ENCODE measurements at places on chromosomes 2 and 18.
A peak's percentile ranks its signal among the peaks of the same experiment; 100 is the strongest.

GRCh38 chr2:212712466-212712865, 173.9 kb upstream of the ERBB4 start:
- DNase-seq = no peak

- no peak for DNase-seq
These were observed 15.4 kb upstream of the MSGN1 start for GRCh38 chr2:17800693-17801458.

DNA sequence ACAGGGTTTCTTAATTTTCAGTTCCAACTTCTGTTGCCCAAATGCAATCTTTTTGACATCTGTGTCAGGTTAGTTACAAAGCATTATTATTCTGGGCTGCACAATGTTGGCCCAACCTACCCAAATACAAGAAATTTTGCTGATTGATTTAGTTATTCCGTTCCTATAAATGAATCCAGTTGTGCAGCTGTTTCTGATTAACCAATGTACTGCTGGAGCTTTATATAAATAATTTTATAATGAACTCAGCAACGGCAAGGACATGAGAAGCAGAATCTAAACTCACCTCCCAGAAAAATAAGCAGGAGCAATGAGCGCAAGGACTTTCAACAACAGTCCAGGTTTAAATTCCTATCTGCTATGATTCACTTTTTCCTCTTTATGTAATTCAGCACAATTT, 76.3 kb upstream of the WIPF1 start:
- peak; percentile 37 for DNase-seq

DNA sequence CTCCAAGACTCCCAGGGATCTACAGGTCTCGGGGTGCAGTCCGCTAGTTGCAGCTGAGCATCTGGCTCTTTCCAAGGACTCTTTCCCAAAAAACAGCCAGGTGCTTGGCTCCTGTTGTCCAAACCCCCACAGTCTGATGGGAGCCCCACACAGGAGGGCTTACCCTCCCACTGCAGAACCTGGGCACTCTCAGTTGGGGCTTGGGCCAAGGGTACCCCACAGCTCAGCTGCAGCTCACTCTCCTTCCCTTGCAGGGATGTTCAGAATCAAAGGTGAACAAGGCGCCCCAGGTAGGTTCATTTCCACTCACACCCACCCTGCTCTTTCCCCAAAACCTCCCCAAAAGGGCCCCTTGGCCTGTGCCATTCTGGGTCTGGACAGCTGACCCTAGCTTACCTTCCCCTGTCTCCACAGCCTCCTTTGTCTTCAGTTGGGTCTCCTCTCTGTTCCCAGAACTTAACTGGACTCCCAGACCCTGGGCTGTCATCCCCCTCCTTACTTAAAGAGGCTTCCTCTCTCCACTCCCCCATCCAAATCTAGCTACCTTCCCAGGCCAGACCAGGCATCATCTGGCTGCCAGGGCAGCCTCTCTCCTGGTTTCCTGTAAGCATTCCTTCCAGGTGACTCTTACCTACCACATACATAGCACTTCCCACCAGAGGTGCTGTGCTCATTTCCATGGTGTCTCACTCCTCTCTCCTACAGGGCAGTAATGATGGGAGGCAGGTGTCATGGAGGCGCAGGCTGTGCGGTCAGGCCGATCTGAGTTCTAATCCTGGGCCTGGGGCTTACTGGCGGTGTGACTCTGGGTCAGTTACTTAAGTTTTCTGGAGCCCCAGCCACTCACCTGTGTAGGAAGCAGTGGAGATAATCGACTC, 29.5 kb downstream of the MARCO start:
- no peak for DNase-seq

- DNase-seq = peak; percentile 79
These were observed 12.2 kb downstream of the ARPC2 start for GRCh38 chr2:218229239-218229638.

- no peak for DNase-seq
These were observed 32.2 kb downstream of the STAT1 start for GRCh38 chr2:190981733-190982132.

DNA sequence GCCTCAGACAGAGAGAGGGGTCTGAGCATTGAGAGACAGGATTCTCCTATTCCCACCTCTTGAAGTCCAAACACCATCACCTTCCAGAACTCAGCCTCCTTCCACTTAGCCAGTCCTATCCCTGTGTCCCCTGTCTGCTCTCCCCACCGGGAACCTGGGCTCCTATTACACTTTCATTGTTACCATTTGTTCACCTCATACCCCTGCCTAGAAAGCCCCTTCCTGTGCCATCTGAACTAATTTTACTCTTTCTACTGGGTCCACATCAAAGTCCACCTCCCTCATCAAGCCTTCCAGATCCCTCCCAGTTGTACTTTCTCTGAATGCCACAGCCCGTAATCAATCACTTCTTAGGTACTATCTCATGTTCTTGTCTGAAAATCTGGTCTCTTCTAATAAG, 220.6 kb downstream of the ZBTB7C start:
- no peak for DNase-seq

DNA sequence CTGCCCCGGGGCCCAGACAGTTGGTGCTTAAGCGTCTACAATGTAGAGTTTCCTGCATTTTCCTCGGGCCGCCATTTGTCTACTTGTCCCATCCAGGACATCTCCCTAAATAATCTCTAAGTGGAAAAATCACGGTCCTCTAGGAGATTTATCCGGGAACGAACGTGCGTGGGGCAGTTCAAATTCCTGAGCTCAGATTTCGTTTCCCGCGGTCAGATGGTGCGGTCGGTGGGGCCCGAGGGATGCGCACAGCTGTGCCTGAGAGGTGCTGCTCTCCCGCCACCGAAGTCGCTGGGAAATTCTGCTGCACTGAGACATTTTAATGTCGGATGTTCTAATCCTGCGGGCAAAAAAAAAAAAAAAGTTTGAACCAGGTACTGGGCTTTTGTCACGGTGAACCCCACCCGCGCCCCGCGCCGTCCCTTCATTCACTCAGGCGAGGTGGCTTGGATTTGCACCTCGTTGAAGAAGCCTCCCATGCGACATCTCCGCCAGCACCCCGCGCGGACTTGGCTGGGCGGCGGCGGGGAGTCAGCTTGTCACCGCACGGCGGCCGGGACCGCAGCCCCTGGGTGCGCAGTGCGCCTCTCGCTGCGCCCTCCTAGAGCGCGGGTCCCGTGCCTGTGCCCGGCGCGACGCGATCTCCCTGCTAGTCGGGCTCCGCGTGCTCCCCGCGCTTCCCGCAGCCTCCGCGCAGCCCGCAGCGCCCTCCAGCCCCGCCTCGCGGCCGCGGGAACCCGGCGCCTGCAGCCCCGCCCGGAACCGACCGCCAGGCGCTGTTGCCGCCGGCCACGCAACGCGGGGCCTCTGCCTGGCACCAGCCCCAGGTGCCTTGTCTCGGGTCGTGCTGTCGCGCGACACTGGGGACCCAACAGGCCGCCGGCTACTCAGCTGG, 191.9 kb upstream of the TCF4 start:
- DNase-seq = peak; percentile 42

- DNase-seq = no peak
These were observed 114.0 kb downstream of the HIBCH start for GRCh38 chr2:190205657-190206056.

DNA sequence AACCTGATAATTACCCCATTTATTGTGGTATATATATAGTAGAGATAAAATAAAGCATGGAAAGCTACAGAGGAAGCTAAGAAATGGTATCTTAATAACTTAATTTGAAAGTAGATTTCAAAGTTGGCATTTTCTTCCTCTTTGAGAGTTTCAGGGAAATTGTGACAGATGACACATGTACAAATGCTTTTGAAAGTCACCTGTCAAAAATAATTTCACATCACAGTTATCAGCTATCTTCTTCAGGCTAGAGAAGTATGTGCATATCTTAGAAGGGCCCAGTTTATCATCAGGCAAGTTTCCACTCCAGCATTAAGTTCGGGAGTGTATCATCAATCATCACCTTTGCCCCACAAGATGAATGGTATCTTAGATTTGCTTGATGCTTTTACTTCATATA, 457.9 kb downstream of the LRRTM4 start:
- DNase-seq = no peak

DNA sequence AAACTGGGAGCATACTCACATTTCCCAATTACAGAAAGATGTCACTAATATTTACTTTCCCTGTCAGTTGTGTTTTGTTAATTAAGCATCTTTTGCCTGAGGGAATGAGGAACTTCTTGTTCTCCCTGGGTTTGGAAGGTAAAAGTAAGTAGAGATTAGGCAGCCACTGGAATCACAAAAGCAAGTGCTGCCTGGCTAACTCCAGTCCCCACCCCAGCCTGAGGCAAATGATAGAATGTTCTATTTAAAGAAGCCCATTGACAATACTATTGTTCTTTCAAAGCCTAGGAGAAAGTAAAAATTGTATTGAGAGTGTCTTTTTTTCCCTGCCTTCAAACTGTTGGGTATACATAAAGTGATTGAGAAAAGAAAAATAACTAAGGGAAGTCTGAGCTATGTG, 93.8 kb downstream of the MBD2 start:
- DNase-seq = no peak

DNA sequence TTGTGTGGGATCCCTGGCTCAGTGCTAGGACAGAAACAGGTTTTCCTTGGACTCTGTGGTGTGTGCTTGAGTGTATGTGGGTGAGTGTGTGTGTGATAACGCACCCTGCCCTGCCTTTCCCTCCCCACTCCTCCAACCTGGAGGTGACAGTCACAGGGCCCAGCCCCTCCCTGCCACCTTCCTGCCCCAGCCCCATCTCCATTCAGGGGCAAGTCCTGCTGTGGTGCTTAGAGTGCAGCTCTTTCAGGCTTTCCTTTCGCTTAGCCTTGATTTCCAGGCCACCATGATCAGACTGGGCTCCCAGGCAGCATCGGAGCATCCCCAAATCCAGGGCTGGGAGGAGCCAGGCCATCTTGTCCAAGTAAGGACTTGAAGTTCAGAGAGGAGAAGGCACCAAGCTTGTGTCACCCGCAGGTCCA, 185.2 kb downstream of the ZFP36L2 start:
- DNase-seq = no peak

- no peak for DNase-seq
These were observed 7.0 kb upstream of the ARID5A start for GRCh38 chr2:96529376-96530143.

GRCh38 chr2:45119038-45119437, 109.8 kb upstream of the SIX2 start:
- DNase-seq = peak; percentile 41

DNA sequence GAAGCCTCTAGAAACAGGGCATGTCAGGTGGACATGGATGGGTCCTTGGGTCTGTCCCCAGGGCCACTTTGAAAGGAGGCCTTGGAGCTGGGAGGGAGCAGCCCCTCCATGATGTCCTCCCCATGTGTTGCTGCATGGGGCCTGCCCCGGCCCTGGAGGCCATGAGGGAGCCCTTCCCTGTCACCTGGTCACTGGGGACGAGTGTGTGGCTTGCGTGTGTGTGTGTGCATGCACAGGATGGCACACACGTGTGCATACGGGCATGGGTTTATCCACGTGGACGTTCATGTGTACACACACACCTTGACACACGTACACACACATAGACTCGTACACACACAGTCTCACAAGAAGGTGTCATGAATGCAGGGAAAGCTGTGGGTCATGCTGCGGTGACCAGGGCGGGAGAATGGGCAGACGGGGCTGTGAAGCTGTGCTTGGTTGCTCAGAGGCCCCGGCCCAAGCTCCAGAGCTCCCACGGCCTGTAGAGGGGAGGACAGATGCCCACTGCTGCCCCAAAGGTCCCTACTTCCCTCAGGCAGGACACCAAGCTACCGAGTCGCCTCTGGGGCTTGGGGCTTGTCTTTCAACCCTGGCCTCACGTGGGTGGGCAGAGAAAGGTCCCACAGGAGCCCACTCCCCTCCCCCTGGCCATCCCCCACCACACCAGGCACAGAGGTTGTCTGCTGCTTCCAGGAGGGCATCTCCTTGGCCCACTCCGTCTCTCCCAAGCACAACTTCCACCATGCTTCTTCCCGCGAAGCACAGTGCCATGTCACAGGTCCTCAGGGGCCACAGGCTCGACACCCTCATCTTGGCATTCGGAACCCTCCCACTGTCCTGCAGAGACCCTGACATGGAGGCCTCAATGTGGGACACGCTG, 42.3 kb upstream of the GPC1 start:
- no peak for DNase-seq

GRCh38 chr2:148899638-148900318, 24.8 kb downstream of the KIF5C start:
- no peak for DNase-seq

DNA sequence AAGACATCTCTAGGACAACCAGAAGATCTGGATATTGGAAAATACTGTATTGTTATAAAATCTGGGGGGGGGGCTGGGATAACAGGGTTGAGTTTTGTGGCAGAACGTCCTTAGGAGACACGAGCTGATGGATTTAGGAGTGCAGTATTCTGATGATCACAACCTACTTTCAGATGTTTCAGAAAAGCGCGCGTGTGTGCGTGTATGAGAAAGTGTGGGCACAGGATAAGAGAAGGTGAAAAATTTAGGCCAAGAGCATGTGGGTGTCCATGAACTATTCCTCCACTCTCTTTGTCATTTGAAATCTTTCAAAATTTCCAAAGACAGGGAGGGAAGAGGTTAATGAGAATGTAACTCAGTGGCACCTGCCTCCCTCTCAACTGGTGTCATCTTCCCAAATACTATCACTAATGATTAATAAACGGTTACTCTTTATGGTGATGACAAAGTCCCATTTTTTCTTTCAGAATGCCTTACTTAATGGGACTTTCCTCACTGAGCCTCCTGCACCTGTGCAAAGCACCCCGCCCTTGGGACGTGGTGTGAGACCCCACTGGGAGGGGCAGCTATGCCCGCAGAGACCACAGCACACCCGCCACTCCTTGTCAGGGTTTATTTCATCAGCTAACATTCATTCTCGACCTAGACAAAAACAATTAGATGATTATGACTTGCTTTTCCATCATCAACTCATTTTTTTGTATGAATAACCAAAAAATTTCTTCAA, 53.6 kb downstream of the HS6ST1 start:
- no peak for DNase-seq

DNA sequence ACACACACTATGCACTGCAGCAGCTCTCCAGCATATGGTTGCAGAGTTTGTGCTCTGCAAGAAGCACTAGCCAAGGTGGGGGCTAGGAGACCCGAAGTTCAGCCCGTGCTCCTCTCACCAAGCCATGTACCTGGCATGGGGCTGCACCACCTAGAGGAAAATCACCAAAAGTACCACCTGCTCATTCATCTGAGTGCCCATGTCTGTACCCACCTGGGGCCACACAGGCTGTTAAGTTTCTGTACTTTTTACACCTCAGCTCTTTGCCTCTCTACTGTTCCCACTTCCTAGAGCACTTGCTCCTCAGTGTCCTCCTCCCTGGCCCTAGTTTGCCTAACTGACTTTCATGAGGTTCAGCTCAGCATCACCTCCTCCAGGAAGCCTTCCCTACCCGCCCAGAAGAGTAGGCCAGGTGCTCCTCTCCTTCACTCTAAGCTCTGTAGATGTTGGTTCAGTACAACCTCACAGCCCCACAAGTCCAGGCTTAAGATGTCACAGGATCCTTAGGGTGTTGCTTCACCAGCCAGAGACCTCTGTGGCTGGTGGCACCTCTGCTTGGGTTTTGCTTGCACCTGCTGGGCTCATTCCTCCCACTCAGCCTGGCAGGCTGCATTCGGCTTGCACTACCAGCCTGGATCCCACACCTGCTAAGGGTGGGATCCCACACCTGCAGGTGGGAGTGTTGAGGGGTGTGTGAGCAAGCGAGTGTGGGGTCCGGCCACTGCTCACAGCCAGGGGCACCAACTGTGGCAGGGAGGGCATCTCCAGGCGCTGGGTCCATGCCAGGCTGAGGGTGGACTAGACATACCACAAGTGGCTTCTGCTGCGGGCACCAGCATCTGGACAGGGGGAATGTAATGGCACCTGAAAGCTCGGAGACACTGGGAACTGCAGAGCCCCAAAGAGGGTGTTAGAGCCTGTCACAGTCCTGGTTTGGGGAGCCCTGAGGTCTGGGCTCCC, 10.2 kb upstream of the TFCP2L1 start:
- DNase-seq = no peak
